ENCODE measurements at places on chromosomes 4 and X. TPM values are rescaled to one million over a fixed set of nuclear protein-coding genes. Genes with fewer than 3 reads are reported as not detected.

DNA sequence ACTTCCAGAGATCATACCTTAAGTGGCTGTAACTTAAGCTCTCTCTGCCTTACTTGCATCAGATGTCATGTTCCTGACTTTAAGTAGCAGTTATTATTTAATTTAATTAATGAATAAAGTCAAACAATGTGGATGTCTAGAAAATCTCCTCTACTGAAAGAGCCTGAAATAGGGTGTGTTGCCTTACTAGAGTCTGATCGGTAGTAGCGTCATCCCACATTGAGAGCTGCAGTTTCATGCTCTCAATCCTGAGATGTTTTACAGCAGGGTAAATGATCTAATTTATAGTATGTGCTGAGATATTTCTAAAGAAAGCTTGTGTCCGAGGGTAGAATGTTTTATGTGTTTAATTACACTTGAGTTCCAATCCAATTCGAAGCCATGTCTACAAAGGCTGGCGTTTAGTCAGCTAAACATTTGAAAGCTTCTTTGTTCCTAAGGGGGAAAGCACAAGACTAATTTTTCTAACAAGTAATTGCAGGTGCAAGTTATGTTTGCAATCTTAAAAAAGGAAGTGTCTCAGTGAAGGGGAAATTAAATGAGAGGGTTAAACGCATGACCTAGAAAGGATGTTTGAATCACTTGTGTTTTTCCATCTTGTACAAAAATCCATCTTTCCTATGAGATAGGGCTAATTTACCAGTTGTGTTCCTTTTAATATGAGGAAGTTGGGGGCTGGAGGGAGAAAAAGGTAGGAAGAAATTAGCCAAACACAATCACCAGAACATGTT, 391.0 kb upstream of the MAGEB2 start:
- no peak for ATAC-seq

GRCh38 chrX:2345562-2345961, 155.2 kb downstream of the DHRSX start:
- ATAC-seq, result no peak

GRCh38 chr4:45155081-45155777, 428.9 kb upstream of the GNPDA2 start:
- no peak for ATAC-seq

DNA sequence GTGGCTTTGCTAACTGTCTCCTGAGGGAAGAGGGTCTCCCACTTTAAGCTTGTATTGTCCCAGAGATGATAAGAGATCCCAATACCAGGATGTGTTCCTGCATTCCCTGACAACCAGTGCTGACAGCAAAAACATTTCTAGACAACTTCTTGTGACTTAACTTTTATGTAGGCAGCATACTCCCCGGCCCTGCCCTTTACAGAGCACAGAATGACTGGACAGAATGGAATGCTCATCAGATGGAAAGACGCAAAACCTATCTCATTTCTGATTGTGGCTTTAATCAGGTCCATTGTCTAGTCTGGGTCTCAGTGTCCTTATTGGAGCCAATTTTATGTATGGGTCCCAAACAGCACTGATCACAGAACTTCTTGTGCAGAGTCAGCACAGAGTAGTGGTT, 18.2 kb upstream of the PLAC1 start:
- ATAC-seq, result no peak

DNA sequence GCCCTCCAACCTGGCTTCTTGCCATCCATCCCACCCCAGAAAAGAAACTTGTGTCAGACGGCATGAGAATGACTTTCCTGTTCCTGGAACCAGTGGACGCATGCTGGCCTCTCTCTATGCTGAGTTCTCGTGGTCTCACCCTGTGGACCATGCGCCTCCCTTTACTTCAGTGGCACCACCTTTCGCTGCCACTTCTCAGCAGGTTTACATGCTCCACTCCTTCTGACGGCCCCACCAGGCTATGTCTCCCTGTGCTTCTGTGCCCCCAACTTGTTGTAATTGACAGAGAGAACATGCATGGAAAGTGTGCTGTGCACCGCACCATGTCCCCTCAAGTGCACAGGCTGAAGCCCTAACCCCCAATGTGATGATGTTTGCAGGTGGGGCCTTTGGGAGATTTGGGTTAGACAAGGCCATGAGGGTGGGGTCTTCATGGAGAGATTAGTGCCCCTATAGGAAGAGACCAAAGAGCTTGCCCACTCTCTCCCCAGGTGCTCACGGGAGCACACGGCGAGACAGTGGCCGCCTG, 3.1 kb upstream of the PPP2R2C start:
- no peak for ATAC-seq

GRCh38 chr4:73451981-73452747, 16.1 kb downstream of the AFP start:
- no peak for ATAC-seq

TMPRSS11E gene
- total RNA-seq, result not detected

DNA sequence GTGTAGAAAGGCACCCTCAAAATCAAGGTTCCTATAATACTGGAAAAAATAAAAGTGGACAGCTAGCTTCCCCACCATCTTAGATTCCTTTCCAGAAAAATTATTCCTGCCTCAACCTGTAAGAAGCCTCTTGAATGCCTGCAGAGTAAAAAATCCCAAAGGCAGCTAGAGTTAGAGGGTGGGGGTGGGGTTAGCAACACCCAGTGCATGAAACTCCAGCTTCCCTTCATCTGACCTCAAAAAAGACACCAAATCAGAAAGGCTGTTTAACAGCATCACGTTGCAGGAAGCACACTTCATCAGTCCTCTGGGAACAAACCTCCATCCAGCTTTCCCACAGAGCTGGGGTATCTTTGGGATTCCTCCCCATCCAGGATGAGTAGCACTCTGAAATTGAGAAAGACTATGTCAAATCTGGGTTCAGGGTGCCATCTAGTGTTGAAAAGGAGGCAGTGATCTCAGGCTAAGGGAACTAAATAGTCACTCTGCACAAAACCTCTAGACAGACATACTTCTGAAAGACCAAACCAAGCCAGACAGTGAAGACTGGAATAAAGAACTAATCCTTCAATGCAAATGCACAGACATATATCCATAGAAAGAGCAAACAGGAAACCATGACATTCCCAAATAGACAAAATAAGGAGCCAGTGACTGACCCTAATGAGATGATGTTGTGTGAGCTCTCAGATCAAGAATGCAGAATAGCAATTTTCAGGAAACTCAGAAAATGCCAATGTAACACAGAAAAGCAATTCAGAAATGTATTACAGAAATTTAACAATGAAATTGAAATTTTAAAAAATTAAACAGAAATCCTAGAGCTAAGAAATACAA, 97.9 kb downstream of the ARHGEF9 start:
- no peak for ATAC-seq

GRCh38 chr4:16750216-16750615, 148.2 kb downstream of the LDB2 start:
- no peak for ATAC-seq

GRCh38 chrX:139286342-139286741, 244.2 kb upstream of the F9 start:
- ATAC-seq, result no peak

- ATAC-seq, result no peak
These were observed 33.5 kb downstream of the PCDH19 start for GRCh38 chrX:100376576-100376975.

STBD1 gene
- 1.0 TPM for total RNA-seq

DNA sequence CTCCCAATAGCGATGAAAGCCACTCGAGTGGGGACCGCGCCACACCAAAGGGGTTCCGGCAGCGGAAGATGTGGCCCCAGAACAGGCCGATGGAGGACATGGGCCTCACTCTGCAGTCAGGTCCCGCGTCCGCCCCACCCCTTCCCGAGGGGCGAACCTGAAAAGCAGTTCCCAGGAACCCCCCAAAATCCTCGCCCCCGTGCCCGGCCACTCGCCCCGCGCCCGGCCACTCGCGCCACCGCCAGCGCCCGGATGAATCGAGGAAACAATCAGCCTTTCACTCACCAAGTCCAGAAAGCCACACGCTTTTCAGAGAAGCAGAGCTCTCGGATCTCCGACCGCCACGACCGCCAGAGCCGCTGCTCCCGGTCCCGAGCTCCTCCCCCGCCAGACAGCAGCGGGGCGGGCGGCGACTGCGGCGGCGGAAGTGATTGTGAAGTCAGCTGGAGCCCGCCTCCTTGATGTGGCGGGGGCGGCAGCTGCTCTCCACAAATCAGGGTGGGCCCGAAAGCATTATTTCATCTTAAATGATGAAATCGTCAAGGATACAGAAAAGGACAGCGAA, at the start of gene PJA1:
TSS of gene PJA1 (minus strand) at position 367 of the 565 bp plus-strand sequence. CDS start 2,380 bp downstream, outside the sequence.
- peak; percentile 89 for ATAC-seq

GRCh38 chr4:188005561-188005960, 10.0 kb downstream of the ZFP42 start:
- ATAC-seq, result no peak

Measured in activated T-helper 17 cell treated with anti-CD3 and anti-CD28 coated beads, Interleukin-2, amount 50 U/mL, for 72 hours (primary cell).